Right ventricle myocardium superior (tissue), 1 donor: ENCODE measurements at places on chromosomes 5 and 9.

- no peak for DNase-seq
Observed at GRCh38 chr9:108411632-108412031, 444.2 kb downstream of the ACTL7B start.

GRCh38 chr5:85320495-85320894 is 935.8 kb upstream of the EDIL3 start:
- no peak for DNase-seq

GRCh38 chr5:79200573-79201183 is 35.3 kb upstream of the JMY start:
- no peak for DNase-seq

GRCh38 chr5:180804129-180804618 is 1.6 kb upstream of the MGAT1 start:
- DNase-seq, result no peak

- no peak for DNase-seq
Observed at GRCh38 chr9:114417511-114417910, 29.7 kb upstream of the AKNA start.

GRCh38 chr5:14414656-14415023 is 167.0 kb upstream of the OTULINL start:
- DNase-seq, result no peak

GRCh38 chr5:55933377-55934114 is 61.2 kb downstream of the IL6ST start:
- no peak for DNase-seq

- DNase-seq, result no peak
Observed at GRCh38 chr9:119020730-119021333, 348.4 kb downstream of the BRINP1 start.

DNA sequence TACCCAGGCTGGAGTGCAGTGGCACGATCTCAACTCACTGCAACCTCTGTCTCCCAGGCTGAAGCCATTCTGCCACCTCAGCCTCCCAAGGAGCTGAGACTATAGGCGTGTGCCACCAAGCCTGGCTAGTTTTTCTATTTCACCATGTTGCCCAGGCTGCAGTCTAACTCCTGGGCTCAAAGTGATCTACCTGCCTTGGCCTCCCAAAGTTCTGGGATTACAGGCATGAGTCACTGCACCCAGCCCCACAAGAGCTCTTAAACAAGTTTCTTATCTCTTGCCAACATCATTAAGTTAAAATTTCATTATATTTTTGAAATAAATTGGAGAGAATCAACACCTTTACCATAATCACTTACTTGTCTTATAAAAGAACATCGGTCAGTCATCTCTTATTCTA is 280.3 kb downstream of the ARHGEF28 start:
- no peak for DNase-seq

- peak; percentile 55 for DNase-seq
Observed at GRCh38 chr9:94644543-94644942, 5.2 kb upstream of the FBP1 start.

DNA sequence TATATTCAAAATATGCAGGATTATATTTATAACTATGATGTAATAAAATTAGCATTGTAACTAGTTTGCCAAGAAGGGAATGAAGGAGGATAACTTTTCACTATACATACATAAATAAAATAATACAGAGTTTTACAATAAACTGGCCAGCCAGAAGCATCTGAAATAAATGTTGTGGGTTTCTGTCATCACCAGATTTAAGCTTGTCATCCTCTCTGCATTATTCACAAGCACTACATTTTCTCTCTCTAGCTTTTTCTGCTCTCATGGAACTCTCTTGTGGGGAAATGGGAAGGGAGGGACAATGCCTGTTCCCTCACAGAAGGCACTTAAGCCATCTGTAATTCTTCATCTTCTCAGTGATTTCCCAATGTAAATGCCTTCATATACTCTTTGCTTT is 626.8 kb downstream of the SEMA5A start:
- DNase-seq, result no peak

- no peak for DNase-seq
Observed at GRCh38 chr9:137800196-137801022, 77.2 kb upstream of the CACNA1B start.

GRCh38 chr5:132389585-132390286 is 20.2 kb downstream of the SLC22A5 start:
- no peak for DNase-seq

- peak; percentile 9 for DNase-seq
Observed at GRCh38 chr5:106874531-106874930, 796.2 kb downstream of the EFNA5 start.

GRCh38 chr5:54691656-54692055 is 174.1 kb downstream of the SNX18 start:
- DNase-seq, result no peak

DNA sequence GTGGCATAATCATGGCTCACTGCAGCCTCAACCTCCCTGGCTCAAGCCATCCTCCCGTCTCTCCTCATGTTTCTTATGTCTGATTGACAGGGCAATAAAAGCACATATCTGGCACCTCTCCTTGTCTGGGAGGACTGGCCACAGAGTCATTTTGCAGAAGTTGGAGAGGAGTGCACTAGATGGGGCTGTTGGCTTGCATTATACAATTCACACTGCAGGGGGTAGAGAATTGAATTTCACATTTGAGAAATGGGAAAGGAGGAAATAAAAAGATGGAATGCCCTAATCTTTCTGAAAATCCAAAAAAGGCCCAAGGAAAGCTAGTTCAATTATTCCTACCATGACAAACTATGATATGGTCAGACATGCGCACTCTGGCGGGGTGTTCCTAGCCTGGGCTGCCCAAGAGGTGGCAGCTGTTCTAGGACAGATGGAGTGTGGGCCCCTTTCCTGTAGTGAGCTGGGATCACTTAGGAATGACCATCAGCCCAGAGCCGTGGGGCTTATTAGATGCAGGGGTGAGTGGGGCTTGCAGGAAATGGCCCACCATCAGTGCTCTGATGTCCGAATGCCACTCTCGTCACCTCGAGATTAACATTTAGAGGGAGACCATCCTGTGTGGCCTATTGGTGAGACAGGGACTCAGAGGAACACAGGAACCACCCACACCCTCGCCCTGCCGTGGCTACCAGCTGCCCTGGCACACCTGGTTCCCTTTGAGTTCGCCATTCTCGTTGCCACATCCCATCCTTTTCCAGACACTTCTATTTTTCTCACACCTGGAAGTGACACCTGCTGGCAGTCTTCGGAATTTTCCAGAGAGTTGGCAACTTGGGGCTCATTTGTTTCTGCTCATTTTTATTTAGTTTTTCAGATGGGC is 21.8 kb upstream of the ANKRD18A start:
- DNase-seq, result no peak

- peak; percentile 29 for DNase-seq
Observed at GRCh38 chr9:134245179-134245578, 80.8 kb upstream of the RNU6ATAC start.

DNA sequence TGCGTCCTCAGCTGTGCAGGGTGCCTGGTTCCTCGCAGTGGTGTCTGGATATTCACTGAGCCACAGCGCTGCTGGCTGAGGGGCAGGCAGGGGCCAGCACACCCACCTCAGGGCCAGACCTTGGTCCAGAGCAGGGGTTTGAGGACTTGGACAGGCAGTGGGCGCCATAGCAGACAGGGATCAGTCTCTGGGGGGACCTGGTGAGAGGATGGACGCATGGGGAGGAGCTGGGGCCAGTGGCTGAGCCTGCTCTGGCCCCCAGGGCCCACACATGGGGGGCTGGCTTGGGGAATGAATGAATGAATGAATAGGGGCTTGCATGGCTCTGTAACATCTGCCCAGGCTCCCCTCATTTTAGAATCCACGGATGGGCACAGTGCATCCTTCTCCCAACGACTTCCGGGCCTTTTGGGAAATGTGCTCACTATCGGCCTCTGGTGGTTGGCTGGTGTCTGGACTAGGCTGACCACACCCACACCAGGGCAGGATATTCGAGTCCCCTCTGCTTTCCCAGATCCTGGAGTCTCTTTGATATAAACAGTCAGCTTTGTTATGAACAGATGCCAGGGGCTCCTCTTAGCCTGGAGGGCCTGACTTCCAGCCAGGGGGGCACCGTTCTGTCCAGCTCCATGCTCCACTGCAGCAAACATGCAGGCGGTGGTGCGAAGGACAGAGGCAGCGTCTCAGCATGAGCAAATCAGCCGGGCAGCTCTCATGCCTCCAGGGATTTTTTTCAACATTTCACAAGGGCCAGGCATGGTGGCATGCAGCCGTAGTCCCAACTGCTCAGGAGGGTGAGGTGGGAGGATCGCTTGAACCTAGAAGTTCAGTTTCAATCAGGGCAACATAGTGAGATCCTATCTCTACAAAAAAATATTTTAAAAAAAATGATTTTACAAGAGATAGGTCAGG is 62.6 kb downstream of the NEK6 start:
- peak; percentile 77 for DNase-seq

GRCh38 chr5:56685503-56686217 is 129.7 kb upstream of the MAP3K1 start:
- DNase-seq, result no peak

DNA sequence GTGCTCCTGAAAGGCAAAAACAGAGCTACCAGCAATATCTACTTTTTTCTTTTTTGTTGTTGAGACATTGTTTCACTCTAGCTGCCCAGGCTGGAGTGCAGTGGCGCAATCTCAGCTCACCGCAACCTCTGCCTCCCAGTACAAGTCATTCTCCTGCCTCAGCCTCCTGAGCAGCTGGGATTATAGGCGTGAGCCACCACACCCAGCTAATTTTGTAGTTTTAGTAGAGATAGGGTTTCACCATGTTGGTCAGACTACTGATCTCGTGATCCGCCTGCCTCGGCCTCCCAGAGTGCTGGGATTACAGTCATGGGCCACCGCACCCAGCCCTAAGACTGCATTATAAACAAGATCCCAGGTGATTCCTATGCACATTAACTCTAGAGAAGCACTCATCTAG is 17.0 kb downstream of the PLPP1 start:
- no peak for DNase-seq

DNA sequence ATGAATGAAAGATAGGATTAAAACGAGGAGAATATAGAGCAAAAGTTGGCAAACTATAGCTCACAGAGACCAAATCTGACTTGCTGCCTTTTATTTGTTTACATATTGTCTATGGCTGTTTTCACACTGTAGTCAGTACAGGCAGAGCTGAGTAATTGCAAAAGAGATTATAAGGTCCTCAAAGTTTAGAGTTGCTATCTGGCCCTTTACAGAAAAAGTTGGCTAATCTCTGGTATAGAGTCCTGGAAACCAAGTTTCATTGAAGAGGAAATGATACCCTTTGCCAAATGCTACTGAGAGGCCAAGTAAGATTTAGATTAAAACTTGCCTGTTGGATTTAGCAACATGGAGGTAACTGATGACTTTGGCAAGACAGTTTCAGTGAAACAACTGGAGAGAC is 36.0 kb downstream of the LYRM7 start:
- no peak for DNase-seq

GRCh38 chr9:33288828-33289483 is 1.4 kb upstream of the NFX1 start:
- DNase-seq, result no peak

DNA sequence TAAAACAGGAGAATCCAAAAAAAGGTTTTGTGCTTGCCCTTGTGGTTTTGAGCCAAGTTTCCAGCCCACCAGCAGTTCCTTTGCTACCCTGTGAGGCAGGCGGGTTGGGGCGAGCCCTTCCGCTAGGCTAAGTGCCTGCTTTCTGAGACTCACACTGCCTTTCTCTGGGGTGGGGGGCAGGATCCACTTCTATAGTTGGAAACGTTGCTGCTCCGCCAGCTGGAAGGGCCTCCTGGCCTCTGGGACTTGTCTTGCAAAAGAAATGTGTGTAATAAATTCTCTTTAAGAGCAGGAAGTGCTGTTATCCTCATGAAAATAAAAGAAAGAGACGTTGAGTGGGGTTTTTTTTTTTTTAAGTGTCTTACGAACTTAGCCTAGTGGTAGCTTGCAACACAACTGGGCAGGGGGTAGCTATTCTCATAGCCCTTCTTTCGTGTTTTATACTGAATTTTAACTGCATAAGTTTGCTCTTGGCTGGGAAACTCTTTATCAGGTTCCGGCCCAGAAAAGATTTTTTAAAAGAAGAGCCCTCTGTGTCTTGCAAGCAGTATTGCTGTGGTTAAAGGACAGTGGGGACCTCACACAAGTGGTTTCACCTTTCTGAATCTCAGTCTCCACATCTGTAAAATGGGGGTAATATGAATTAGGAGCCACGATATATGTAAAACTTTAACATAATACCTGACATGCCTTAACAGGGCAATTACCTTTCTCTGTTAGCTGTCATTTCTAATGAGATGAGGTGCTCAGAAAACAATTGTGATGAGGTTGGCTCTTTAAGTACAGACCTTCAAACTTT is 19.8 kb downstream of the JADE2 start:
- peak; percentile 90 for DNase-seq

GRCh38 chr9:114203410-114204140 is 48.2 kb downstream of the COL27A1 start:
- DNase-seq, result no peak

- DNase-seq, result no peak
Observed at GRCh38 chr9:131114084-131114535, 11.3 kb upstream of the NUP214 start.

DNA sequence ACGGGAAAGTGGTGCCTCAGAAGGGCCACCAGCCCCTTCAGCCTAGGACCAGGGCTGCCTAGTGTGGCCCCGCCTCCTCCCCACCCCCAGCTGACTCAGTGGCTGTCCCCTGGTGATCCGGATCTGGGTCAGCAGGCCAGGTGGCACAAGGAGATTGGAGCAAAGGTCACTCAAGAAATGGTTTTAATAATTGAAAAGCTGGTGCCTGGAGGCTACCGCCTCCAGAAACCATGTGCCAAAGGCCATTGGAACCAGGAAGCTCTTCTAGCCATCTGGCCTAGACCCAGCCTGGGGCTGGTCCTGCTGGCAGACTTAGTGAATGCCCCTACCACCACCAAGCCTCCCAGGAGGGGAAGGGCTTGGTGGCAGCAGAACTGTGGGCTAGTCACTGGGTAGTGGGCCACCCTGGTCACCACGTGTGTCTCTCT is 1.5 kb downstream of the ST6GALNAC4 start:
- no peak for DNase-seq

- no peak for DNase-seq
Observed at GRCh38 chr9:89773170-89773569, 168.4 kb downstream of the GADD45G start.

- peak; percentile 80 for DNase-seq
Observed at GRCh38 chr9:5500441-5501235, 9.7 kb upstream of the PDCD1LG2 start.
